ENCODE measurements at places on chromosomes 4 and X. TPM values are rescaled to one million over a fixed set of nuclear protein-coding genes. Genes with fewer than 3 reads are reported as not detected.

ZXDA gene
- 7.5 TPM for total RNA-seq

PNMA6A gene
- 0.97 TPM for total RNA-seq

HTRA3 gene
- total RNA-seq, result not detected

GRIA3 gene
- 0.54 TPM for total RNA-seq

LNX1 gene
- not detected for total RNA-seq

SPIN2B gene
- total RNA-seq, result 13.4 TPM

PKD2 gene
- total RNA-seq, result 10.9 TPM

POLN gene
- total RNA-seq, result 2.4 TPM

CT45A1 gene
- not detected for total RNA-seq

EPHA5 gene
- total RNA-seq, result not detected

- H3K4me3 ChIP-seq, result peak overlapping the region; percentile 91
- peaks cover 28% of the 10 kb centered on the region for H3K27me3 ChIP-seq
- peaks cover 13% of the 10 kb centered on the region for H3K4me1 ChIP-seq
Observed at GRCh38 chr4:1010395-1011021, 918 bp upstream of the FGFRL1 start.

DNA sequence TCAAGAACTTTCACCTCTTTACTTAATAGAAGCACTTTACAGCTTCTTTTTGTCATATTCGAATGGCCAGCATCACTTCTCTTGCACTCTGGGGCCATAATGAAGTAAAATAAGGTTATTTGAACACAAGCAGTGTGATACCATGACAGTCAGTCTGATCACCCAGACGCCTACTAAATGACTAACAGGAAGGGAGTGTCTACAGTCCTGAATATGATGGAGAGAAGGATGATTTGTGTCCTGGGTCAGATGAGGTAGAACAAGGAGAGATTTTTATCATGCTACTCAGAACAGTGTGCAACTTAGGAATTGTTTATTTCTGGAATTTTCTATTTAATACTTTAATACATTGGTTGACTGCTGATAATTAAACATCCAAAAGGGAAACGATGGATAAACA is 284.2 kb upstream of the F9 start:
- no peak for DNase-seq
- no peaks in the 10 kb centered on the region for H3K27me3 ChIP-seq
- H3K27ac ChIP-seq, result no peak overlapping the region

DNA sequence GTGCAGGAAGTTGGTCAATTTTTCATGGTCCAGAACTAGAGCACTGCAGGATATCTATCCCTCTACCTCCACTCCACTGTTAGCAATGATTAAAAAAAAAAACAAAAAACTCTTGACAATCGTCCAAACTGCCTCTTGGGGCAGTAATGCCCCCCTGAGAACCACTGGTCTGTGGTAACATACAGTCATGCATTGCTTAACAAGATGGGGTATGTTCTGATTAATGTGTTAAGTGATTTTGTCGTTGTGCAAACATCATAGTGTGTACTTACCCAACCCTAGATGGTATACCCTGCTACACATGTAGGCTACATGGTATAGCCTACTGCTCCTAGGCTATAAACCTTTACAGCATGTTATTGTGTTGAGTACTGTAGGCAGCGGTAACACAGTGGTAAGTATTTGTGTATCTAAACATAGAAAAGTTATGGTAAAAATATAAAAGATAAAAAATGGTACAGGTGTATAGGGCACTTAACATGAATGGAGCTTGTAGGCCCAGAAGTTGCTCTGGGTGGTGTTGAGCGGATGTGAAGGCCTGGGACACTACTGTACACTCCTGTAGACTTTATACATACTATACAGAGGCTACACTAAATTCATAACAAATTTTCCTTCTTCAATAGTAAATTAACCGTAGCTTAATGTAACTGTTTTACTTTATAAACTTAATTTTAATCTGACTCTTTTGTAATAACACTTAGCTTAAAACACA is 34.1 kb downstream of the ART3 start:
- no peak overlapping the region for H3K27ac ChIP-seq
- no peak overlapping the region for H3K4me3 ChIP-seq
- no peaks in the 10 kb centered on the region for H3K4me1 ChIP-seq
- H3K27me3 ChIP-seq, result no peaks in the 10 kb centered on the region
- DNase-seq, result no peak
- peaks cover 10% of the 10 kb centered on the region for H3K36me3 ChIP-seq

GRCh38 chr4:8599657-8600056 is 7.1 kb downstream of the CPZ start:
- H3K4me1 ChIP-seq, result no peaks in the 10 kb centered on the region
- DNase-seq, result no peak
- H3K36me3 ChIP-seq, result no peaks in the 10 kb centered on the region

GRCh38 chrX:132694382-132694781 is 205.5 kb upstream of the MBNL3 start:
- no peaks in the 10 kb centered on the region for H3K4me1 ChIP-seq
- no peaks in the 10 kb centered on the region for H3K27me3 ChIP-seq
- no peak overlapping the region for H3K27ac ChIP-seq
- no peaks in the 10 kb centered on the region for H3K36me3 ChIP-seq

DNA sequence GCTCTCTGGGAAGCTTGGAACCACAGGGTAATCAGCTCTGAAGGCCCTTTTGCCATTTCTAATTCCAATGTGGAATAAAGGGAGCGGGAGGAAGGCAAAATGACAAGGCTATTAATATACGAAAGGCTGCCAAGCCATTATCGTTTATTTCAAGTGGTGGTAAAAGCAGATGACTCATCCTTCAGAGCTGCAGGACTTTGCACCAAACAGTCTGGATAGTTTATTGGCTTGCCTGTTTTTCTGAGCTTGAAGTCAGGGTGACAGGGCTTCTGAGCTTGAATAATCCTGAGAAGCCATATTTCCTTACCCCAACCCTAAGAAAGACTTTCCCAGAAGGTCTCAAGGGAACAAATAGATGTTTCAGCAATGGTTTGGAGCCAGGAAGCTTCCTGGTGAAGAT is 7.7 kb upstream of the GABRE start:
- no peak for DNase-seq
- no peak overlapping the region for H3K27ac ChIP-seq
- H3K4me3 ChIP-seq, result no peak overlapping the region
- H3K36me3 ChIP-seq, result no peaks in the 10 kb centered on the region
- no peaks in the 10 kb centered on the region for H3K27me3 ChIP-seq
- no peaks in the 10 kb centered on the region for H3K4me1 ChIP-seq

- no peak for DNase-seq
- H3K27ac ChIP-seq, result no peak overlapping the region
- H3K27me3 ChIP-seq, result peaks cover 7% of the 10 kb centered on the region
- H3K36me3 ChIP-seq, result no peaks in the 10 kb centered on the region
Observed at GRCh38 chr4:41161355-41161754, 53.0 kb downstream of the APBB2 start.

GRCh38 chrX:109629310-109629709 is 4.3 kb upstream of the KCNE5 start:
- H3K27ac ChIP-seq, result no peak overlapping the region
- peaks cover 4% of the 10 kb centered on the region for H3K4me1 ChIP-seq
- H3K36me3 ChIP-seq, result peaks cover 7% of the 10 kb centered on the region
- no peaks in the 10 kb centered on the region for H3K27me3 ChIP-seq
- no peak for DNase-seq

GRCh38 chr4:119242417-119242816 is 29.9 kb downstream of the USP53 start:
- no peaks in the 10 kb centered on the region for H3K27me3 ChIP-seq
- peaks cover 14% of the 10 kb centered on the region for H3K36me3 ChIP-seq
- H3K27ac ChIP-seq, result no peak overlapping the region
- DNase-seq, result no peak
- H3K4me3 ChIP-seq, result no peak overlapping the region

DNA sequence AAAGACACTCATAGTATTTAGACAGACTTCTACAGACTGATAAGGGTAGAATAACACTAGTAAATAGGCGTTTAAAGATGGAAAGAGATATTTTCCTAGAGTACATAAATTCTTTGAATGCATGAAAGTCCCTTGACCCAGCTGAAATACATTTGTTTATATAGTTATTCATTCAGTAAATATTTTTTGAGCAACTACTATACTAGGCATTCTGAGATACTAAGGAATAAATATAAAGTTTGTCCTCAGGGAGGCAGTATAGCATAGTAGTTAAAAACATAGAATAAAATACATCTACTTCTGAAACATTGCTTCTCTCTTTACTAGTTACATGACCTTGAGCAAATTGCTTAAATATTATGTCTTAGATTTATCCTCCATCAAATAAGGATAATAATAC is 27.4 kb downstream of the HMGN5 start:
- no peak for DNase-seq
- H3K36me3 ChIP-seq, result no peaks in the 10 kb centered on the region
- no peak overlapping the region for H3K4me3 ChIP-seq

- no peaks in the 10 kb centered on the region for H3K27me3 ChIP-seq
- no peak for DNase-seq
- H3K27ac ChIP-seq, result no peak overlapping the region
- H3K4me3 ChIP-seq, result peak overlapping the region; percentile 59
Observed at GRCh38 chr4:123415576-123415975, 19.0 kb downstream of the SPRY1 start.

- peak overlapping the region; percentile 77 for H3K4me3 ChIP-seq
- peaks cover 79% of the 10 kb centered on the region for H3K4me1 ChIP-seq
- H3K27me3 ChIP-seq, result no peaks in the 10 kb centered on the region
Observed at GRCh38 chr4:40216622-40217366, 20.0 kb downstream of the RHOH start.

DNA sequence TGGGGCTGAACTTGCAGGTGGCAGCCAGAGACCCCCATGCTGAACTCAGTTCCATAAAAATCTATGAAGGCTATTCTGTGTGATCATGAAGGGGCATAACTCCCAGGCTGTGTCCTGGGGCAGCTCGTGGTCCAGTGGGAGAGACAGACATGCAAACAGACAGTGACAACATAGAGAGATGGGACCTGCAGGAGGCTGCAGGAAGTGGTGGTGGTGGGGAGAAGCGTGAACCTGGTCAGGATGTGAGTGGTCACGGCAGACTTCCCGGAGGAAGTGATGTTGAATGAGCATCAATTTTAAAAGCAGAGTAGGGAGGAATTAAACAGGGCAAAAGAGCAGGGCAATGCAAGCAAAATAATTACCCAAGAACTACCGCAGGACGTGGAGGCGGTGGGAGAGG is 23.2 kb upstream of the SORCS2 start:
- H3K27ac ChIP-seq, result peak overlapping the region; percentile 72
- peaks cover 3% of the 10 kb centered on the region for H3K36me3 ChIP-seq
- peaks cover 17% of the 10 kb centered on the region for H3K4me1 ChIP-seq
- H3K4me3 ChIP-seq, result peak overlapping the region; percentile 71

DNA sequence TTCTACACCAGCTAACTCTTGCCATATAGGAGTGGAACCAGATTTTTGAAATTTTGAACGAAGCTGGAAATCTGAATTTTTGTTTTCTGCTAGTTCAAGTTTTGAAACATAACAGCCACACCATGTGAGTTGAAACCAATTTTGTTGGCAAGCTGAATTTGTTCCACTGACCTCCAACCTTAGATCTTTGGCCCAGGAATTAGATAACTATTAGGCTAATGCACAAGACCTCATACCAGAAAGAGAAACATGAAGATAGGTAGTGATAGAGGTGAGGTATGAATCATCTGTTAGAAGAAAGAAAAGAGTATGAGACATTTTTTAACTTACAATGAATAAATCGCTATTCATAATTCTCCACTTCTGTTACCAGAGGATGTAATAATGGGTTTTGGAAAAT is 76.8 kb upstream of the ACSL1 start:
- H3K27me3 ChIP-seq, result peaks cover 6% of the 10 kb centered on the region
- DNase-seq, result no peak
- H3K4me1 ChIP-seq, result peaks cover 10% of the 10 kb centered on the region
- H3K36me3 ChIP-seq, result no peaks in the 10 kb centered on the region

GRCh38 chr4:112604589-112604988 is 32.1 kb downstream of the ZGRF1 start:
- H3K27ac ChIP-seq, result no peak overlapping the region
- no peaks in the 10 kb centered on the region for H3K4me1 ChIP-seq
- no peaks in the 10 kb centered on the region for H3K27me3 ChIP-seq

- no peak overlapping the region for H3K4me3 ChIP-seq
- H3K4me1 ChIP-seq, result peaks cover 21% of the 10 kb centered on the region
- H3K27me3 ChIP-seq, result no peaks in the 10 kb centered on the region
- peaks cover 32% of the 10 kb centered on the region for H3K36me3 ChIP-seq
- DNase-seq, result no peak
- peak overlapping the region; percentile 81 for H3K27ac ChIP-seq
Observed at GRCh38 chr4:120616-121015, 3.7 kb upstream of the ZNF718 start.

DNA sequence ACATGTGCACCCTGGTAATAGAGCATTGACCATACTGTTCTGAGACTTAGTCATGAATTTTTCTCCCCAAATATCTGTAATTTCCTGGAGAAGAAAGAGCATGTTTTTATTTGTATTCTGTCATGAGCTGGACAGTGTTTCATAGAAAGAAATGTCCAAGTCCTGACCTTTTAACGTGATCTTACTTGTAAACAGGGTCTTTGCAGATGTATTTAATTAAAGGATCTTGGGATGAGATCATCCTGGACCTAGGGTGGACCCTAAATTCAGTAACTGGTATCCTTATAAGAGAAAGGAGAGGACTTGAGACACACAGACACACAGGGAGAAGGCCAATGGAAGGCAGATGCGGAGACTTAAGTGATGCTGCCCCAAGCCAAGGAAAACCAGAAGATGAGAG is 3.6 kb downstream of the ADGRA3 start:
- DNase-seq, result no peak
- H3K4me1 ChIP-seq, result peaks cover 12% of the 10 kb centered on the region
- H3K27me3 ChIP-seq, result peaks cover 18% of the 10 kb centered on the region
- H3K4me3 ChIP-seq, result no peak overlapping the region
- H3K36me3 ChIP-seq, result peaks cover 2% of the 10 kb centered on the region
- H3K27ac ChIP-seq, result no peak overlapping the region

GRCh38 chr4:108140328-108140727 is 28.4 kb downstream of the LEF1 start:
- H3K27ac ChIP-seq, result peak overlapping the region; percentile 89
- DNase-seq, result no peak
- no peaks in the 10 kb centered on the region for H3K27me3 ChIP-seq
- peaks cover 29% of the 10 kb centered on the region for H3K36me3 ChIP-seq
- H3K4me1 ChIP-seq, result peaks cover 73% of the 10 kb centered on the region

- no peak overlapping the region for H3K4me3 ChIP-seq
- DNase-seq, result no peak
- H3K27me3 ChIP-seq, result no peaks in the 10 kb centered on the region
- peaks cover 1% of the 10 kb centered on the region for H3K36me3 ChIP-seq
- no peak overlapping the region for H3K27ac ChIP-seq
- H3K4me1 ChIP-seq, result peaks cover 7% of the 10 kb centered on the region
Observed at GRCh38 chr4:4457803-4458553, 71.1 kb downstream of the NSG1 start.

Data from activated naive CD8-positive, alpha-beta T cell treated with anti-CD3 and anti-CD28 coated beads, Interleukin-2, amount 10 ng/mL, durations not matched to agents 7 days and 5 days (primary cell).